GM10248 (cell line): ENCODE measurements at places on chromosomes 7 and 10.

DNA sequence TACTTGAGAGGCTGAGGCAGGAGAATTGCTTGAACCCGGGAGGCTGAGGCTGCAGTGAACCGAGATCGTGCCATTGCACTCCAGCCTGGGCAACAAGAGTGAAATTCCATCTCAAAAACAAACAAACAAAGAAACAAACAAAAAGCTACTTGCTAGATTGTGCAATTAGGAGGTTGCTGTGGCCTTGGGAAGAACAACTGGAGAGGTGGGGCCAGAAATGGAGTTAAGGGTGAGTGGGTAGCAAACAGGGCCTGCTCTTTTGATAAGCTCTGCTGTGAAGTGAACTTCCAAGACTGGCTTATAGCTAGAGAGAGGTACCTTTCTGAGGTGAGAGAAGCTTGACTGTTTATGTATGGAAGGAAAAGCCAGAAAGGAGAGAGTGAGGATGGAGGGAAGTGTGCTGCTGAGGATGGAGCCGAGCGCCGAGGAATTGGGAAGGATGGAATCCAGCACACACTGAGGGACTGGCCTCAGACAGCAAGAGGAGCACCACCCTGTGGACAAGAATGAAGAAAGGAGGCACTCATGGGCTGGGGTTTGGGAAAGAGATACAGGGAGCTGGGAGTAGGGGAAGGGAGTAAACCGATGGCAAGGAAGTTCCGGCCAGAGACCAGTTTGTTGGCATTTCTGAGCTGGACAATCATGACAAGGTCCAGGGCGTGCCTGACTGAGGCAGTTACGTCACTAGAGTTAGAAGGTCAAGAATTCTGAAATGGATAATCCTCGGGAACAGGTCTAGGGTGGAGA is 7.0 kb upstream of the RPEL1 start:
- DNase-seq, result no peak

DNA sequence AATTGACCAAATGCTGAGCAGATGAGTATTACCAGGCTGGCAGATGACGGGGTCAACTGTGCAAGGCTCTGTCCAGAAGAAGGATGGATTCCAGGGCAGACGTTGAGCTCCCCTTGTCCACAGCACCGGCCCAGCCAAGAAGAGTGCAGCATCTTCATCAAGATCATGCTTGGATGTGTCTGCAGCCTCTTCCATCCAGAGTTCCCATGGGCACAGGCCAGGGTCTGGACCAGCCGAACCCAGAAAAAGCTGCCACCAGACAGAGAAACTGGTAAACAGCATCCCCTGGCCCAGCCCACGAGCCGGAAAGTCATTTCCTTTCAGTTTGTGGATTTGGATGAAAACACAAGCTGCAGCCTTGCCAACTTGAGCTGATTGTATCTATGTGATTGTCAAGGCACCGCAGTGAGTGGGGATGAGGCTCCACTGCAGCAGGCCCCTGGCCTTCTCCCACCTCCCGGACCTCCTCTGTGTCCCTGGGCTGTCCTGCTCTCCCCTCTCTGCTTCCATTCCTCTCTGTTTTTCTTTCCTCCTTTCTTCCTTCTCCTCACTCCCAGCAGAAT is 321.8 kb downstream of the TCERG1L start:
- DNase-seq, result no peak

- DNase-seq, result no peak
Measured at GRCh38 chr7:36707465-36707864, 16.8 kb downstream of the AOAH start.

DNA sequence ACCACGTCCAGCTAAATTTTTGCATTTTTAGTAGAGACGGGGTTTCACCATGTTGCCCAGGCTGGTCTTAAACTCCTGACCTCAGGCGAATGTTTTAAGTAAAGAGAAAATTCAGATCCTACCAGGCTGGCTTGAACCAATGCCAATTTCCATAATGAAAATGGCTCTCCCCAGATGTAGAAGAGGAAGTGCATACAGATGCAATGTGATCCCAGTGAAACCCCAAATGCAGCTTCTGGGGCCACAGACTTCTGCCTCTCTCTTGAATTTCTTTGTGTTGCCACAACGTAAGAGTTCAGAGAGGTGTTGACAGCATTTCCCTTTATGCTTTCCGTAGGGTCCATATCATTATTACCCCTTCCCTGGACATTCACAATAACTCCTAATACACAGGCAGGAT is 29.6 kb upstream of the GOT1 start:
- DNase-seq, result no peak

- no peak for DNase-seq
Measured at GRCh38 chr10:11332846-11333245, 278.6 kb downstream of the USP6NL start.

DNA sequence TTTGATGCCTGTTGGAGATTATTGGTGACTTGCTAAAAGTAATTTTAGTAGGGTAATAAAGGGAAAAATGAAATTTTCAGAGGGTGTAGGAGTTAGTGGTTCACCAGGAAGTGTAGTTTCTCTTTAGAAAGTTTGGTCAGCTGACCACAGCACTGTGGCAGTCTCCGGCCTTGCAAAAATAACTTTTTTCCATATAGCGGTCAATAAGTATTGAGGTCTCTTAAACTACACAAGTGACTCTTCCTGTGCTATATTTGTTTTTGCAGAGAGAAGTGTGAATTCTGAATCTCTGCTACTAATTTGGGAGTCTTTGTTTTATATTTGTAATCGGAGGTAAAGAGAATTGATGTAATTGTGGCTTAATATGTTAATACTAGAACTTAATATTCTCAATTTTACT is 24.3 kb downstream of the PTPN12 start:
- peak; percentile 38 for DNase-seq

- DNase-seq, result no peak
Measured at GRCh38 chr10:101867931-101868330, 24.3 kb upstream of the KCNIP2 start.
